ENCODE measurements at places on chromosomes 5 and 9. TPM values are rescaled to one million over a fixed set of nuclear protein-coding genes. Genes with fewer than 3 reads are reported as not detected.

DNA sequence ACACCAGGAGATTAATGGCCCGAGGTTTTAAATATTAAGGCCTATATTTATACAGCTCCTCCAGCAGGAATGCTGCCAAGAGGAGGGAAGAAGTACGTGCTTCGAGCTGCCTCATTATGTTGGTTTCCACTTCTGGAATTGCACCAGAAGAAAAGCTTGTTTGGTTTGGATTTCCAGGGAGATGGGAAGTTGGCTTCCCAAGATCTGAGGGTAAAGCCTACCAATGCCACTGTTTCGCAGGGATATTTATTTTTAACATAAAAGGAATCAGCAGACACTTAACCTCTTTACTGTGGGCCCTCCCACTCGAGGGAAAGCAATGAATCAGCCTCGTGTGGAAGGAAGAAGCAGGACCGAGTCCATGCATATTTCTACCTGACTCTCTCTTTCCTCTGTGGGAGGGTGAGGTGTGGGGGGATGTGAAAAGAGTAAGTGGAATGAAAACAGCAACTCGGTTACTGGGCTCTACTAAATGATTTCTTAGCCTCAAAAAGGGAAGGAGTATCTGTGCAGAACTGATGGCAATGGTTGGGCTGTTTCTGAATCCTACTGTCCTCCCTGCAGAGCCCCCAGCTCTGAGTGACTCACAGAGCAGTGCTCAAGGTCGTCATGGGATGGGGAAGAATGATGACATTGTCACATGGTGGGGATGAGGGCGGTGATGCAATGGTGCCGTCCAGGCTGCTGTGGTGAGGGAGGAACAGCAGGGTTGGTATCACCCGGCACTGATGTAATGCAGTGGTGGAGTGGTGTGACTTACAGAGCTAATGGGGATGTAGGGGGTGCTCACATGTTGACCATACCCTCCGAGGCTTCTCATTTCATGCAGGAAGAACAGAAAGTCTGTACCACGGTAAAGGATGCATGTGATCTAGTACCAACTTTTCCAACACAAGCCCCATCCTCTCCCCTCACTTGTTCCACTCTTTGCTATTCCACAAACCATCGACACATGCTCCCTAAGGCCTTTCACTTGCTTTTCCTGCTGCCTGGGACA lies 215.0 kb upstream of the PANK3 start:
- no peak for DNase-seq

PLPPR1 gene
- total RNA-seq: not detected

LPAR1 gene
- not detected for total RNA-seq

DNA sequence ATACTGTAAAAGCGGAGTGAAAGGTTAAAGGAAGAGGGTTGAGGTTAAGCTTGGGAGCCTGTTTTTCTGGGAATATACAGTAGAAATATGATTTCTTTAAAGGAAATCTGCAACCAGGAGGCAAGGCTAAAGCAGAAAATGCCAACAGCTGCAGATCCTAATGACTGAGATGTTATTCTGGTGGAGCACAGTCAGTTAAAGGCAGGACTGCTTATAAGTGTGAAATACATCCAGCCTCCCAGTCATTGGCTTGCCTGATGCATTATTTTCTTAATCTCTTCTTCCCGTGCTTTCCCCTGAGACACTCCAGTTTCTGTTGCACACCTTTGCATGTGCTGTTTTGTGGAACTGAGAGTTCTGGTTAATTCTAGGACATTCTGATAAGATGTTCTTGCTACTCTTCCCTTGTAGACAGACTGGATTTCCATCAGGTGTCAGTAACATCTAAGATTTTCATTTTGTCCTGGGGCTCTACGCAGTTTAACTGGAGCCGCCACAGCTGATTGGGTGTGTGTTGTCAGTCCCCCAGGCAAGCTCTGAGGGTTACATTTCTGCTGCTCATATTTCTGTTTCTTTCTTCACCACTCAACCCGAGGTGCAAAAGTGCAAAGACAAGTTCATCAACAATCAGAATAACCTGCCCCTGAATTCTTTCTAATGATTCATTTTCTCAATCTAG lies 44.4 kb downstream of the CAST start:
- peak; percentile 72 for DNase-seq

GRCh38 chr5:134581241-134581981 lies 51.2 kb downstream of the SAR1B start:
- DNase-seq: no peak

SPATA31A3 gene
- not detected for total RNA-seq

SH2D3C gene
- not detected for total RNA-seq

- no peak for DNase-seq
These were observed 124.4 kb upstream of the NMUR2 start for GRCh38 chr5:152529440-152529839.

FCN2 gene
- not detected for total RNA-seq

DNA sequence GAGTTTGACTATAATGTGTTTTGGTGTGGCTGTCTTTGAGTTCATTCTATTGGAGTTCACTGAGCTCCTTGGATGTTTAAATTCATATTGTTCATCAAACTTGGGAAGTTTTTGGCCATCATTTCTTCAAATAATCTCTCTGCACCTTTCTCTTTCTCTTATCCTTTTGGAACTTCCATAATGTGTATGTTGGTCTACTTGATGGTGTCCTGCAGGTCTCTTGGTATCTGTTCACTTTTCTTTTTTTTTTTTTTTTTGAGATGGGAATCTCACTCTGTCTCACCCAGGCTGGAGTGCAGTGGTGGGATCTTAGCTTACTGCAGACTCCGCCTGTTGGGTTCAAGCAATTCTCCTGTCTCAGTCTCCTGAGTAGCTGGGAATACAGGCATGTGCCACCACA lies 27.7 kb downstream of the PKD2L2 start:
- no peak for DNase-seq

DNA sequence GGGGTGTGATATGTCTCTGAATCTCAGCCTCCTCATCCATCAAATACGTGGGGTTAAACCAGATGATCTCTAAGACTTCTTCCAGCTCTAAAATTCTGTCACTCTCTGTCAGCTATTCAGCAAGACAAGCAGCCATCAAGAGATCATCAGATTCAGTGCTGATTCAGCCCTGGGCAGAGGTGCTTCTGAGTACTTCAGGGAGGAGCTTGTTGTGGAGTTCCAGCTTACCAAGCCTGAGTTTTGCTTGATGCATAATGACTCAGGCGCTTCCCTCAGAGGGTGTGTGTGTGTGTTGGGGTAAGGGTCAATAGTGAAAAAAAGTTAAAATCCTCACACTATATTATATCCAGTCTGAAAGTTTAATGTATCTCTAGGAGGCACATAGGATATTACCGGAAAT lies 29.6 kb upstream of the TAF1L start:
- no peak for DNase-seq

CDC25C gene
- total RNA-seq: 6.1 TPM

DNA sequence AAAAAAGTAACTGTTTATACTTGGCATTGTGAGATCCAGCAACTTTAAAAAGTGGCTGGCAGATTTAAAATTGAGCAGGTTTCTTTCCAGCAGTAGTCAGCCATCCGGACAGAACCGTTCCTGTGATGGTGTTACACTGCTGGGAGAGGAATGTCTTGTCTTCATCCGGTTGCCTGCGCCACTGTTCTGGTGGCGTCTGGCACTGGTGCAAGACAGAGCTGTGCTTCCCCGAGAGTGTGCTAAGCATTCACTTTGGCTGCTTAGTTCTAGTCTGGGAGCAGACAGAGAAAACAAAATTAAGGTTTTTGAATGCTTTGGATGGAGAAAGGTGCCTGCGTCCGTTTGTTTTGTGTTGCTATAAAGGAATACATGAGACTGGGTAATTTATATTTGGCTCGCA lies 35.5 kb upstream of the CREBRF start:
- no peak for DNase-seq

NR2F1-AS1 gene
- total RNA-seq: not detected

DNA sequence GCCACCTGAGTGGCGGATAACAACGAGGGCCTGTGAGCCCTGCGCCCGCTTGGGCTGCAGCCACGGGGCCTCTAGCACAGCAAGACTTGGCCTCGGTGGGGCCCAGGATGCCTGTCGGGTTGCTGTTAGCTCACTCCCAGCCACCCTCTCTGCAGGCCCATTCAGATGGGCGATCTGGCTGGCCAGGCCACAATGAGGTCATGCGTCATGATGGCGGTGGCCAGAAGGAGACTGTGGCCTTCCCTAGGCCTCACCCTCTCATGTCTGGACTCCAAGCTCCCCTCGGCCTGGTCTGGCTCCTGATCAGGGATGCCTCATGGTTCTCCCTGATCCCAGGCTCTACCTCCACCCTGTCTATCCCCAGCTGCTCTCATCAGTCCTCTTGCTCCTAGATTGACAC lies 19.0 kb upstream of the TCOF1 start:
- DNase-seq: no peak

GRCh38 chr5:143347698-143348344 lies 55.7 kb downstream of the NR3C1 start:
- DNase-seq: no peak

LCN1 gene
- not detected for total RNA-seq

GRCh38 chr5:39469176-39469575 lies 44.4 kb upstream of the DAB2 start:
- DNase-seq: no peak
